ENCODE measurements at places on chromosomes 2 and 18.

DNA sequence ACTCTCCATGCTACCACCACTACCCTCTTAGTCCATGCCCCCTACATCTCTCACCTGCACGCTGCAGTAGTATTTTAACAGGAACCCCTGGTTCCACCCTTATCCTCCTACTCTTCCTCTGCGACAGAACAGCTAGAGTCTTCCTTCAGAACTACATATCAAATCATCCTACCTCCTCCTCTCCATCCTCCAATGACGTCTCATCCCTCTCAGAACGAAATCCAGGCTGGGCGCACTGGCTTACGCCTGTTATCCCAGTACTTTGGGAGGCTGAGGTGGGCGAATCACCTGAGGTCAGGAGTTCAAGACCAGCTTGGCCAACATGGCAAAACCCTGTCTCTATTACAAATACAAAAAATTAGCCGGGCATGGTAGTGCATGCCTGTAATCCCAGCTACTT, 10.3 kb upstream of the KIF3C start:
- no peak for DNase-seq

GRCh38 chr2:114940785-114941458, 498.5 kb downstream of the DPP10 start:
- DNase-seq = no peak

DNA sequence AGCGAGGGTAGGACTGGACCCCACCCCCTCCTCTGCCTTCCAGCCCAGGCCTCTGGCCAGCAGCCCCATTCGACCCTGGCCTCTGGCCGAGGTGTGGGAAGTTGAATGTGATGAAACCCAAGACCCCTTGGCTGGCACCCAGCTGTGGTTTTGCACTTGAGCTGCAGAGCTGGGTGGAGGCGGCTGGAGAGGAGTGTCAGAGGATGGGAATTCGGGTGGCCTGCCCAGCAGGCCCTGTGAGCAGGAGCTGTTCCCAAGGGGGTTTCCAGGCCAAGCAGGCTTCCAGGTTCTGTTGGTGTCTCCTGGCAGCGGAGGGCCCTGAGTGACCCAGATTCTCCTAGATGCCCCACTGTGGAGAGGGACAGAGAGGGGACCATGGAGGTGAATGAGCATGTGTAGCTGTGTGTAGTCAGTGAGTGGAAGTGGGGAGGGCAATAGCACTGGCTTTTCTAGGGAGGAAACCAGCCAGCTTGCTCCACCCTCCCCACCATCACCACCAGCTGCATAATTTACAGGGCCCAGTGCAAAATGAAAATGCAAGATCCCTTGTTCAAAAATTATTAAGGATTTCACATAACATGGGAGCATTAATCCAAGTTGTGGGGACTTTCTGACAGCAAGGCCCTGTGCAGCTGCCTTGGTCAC, 172.2 kb upstream of the HAAO start:
- peak; percentile 95 for DNase-seq

DNA sequence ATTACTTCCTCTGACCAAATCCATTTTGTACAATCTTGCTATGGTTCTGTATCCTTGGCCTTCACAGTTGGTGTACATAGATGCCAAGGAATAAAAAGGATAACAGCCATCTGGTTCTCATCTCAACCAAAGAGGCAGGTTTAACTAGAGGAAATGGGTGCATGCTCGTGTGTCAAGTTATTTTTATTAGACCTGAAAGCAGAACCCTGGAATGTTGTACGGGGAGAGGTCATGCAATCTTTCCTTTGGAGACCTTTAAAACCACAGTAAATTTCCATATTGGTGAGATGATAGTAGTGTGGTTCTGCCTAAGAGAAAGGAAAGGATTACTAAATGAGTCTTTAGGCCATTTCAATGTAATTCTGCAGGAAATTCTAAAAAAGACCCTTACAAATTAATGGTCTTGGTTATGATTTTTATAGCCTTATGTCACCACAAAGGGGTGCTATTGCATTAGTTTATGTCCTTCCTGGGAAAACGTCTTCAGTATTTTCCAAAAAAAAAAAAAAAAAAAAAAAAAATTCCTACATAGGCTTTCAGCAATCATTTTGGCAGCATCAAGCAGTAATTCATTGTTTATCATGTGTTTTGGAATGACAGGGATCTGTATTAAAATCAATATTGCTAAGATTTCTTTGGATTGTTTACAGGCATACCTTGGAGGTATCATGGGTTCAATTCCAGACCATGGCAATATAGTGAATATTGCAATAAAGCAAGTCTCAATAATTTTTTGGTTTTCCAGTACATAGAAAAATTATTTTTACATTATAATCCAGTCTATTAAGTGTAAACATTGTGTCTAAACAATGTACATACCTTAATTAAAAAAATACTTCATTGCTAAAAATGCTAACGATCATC, 270.8 kb downstream of the NYAP2 start:
- peak; percentile 53 for DNase-seq

DNA sequence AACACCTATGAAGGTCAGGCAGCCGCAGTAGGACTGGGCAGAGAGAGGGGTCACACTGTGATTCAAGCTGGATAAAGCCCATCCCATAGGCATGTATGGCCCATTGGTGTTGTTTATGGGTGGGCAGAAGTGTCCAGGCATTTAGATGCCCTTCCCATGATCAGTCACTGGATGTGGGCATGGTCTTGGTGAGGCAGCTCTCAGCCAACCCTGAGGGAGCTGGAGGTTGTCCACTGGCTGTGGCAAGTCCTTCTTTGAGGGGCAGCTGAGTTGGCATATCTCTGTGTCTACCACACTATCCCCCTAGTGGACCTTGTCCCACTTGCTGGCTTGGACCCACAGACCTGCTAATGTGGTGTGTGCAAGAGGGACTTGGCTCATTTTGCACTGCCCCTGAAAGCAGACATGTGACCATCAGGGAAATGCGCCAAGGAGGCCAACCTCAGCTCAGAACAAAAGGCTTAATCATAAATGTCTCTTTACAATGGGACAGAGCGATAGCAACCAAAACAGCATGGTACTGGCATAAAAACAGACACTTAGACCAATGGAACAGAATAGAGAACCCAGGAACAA, 82.0 kb downstream of the TMEM17 start:
- DNase-seq = no peak

GRCh38 chr2:240339411-240340360, 95.8 kb upstream of the GPC1 start:
- no peak for DNase-seq

- no peak for DNase-seq
Measured at GRCh38 chr2:239669181-239669898, 268.5 kb upstream of the HDAC4 start.

DNA sequence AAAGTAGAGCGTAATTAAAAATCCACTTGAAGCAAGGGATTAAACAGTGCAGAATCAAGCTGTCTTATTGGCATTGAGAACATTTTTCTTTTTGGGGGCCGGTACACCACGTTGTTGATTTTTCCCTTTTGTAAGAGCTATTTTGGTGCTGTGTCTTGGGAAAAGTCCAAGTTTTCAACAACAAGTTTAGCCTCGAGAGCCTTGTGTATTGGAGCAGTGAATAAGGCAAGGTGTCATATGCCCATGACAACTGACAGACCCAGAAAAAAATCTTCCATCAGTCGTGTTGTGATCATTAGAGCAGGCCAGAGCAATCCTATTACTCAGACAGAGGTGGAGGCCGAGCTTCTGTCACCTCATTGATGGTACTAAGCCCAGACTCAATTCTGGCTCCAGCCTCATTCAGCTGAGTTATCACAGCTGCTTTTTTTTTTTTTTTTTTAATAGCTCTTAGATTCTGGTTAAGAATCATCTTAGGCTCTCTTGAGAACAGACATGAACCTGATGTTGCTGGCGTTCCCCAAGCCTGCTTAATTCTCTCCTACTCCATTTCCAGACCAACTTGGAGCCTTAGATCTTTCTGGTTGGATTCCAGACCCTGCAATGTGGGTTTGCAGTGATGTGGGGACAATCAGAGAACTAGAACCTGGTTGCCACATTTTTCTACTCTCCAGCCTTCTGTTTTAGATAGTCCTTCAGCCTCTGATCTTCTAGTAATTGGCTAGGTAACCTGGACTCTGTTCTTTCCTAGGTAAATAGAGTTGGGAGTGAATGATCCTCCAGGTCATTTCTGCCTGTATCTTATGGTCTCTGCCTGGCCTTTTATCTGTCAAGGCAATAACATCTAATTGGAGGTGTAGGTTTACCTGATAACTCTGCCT, 43.1 kb downstream of the MOGAT1 start:
- DNase-seq = no peak

- DNase-seq = no peak
Measured at GRCh38 chr2:232886176-232886575, 16.1 kb downstream of the SNORC start.

- DNase-seq = no peak
Measured at GRCh38 chr2:64534363-64534762, 10.2 kb downstream of the AFTPH start.

- no peak for DNase-seq
Measured at GRCh38 chr2:35891936-35892335, 463.6 kb upstream of the CRIM1 start.

DNA sequence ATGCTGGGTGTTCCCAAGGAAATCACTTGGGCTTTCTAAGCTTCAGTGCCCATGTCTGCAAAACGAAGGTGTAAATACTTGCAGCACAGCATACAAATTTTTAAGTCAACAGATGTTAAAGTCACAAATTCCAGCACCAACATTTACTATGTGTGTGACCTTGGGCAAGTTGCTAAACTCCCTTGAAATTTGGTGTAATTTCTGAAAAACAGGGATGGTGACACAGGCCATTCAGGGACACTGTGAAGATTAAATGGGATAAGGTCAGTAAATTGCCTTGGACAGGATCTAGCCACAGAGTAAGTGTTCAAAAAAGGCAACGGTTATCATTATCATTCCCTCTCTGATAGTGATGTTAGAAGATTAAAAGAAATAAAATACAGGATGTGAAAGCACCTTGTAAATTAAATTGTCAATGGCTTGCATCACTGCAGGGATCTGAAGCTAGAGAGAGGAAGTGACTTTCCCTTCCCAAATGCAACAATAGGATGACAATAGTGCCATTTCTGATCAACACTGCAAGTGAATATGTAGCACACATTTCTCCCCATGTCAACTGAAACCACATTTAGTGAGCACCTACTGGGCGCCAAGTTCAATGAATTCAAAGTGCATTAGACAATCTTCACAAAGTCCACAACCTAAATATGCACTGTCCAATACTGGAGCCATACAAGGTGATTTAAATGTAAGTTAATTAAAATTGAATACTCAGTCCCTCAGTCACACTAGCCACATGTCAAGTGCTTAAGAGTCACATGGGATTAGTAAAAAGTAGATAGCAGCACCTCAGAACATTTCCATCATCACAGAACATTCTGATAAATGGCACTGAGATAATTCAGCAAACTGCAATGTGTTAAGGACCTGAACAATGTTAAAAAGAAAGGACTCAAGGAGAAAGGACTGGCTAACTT, 81.2 kb downstream of the STK39 start:
- DNase-seq = no peak

GRCh38 chr2:189583227-189584198, 2.9 kb upstream of the SLC40A1 start:
- no peak for DNase-seq

GRCh38 chr2:148716378-148716920, 71.9 kb downstream of the EPC2 start:
- DNase-seq = no peak

DNA sequence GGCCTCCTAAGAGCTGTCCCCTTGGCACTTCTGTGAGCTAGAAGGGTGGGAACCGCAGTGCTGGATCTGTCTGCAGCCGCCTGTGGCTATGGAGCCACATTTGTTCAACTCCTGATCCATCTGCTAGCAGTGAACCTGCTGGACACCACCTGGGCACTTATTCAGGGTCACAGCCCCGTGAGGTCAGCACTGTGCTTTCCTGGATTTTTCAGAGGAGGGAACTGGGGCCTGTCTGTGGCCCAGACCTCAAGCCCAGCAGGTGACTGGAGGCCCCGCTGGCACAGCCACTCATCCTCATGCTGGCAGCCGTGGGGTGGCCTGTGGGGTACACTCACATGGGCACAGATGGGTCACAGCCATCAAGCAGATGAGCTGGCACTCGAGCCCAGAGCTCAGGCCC, 155.3 kb downstream of the TFCP2L1 start:
- DNase-seq = no peak

DNA sequence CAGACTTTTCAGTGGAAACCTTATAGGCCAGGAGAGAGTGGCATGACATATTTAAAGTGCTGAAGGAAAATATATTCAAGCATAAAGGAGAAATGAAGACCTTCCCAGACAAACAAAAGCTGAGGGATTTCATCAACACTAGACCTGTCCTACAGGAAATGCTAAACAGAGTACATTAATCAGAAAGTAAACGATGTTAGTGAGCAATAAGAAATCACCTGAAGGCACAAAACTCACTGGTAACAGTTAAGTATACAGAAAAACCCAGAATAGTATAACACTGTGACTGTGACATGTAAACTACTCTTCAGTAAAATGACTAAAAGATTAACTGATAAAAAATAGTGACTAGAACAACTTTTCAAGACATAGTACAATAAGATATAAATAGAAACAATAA, 87.4 kb downstream of the ATP8B1 start:
- no peak for DNase-seq

DNA sequence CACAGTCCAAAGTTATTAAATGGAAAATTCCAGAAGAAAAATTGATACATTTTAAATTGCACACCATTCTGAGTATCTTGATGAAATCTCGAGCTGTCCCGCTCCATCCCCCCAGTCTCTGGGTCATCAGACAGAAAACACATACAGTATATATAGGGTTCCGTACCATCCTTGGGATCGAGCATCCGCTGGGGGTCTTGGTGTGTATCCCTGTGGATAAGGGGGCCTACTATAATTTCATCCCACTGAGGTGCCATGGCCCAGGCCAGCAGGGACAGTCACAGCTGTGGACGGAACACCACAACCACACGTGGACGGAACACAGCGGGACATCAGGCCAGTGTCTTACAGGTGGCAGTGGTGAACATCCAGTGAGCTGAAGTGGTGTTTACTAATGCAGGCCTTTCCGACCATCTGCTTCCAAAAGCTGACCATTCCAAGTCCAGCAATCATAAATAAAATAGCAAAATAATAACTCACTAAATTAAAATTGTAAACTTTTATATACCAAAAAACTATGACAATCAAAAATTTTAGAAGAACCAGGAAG, 14.0 kb downstream of the TWIST2 start:
- no peak for DNase-seq

DNA sequence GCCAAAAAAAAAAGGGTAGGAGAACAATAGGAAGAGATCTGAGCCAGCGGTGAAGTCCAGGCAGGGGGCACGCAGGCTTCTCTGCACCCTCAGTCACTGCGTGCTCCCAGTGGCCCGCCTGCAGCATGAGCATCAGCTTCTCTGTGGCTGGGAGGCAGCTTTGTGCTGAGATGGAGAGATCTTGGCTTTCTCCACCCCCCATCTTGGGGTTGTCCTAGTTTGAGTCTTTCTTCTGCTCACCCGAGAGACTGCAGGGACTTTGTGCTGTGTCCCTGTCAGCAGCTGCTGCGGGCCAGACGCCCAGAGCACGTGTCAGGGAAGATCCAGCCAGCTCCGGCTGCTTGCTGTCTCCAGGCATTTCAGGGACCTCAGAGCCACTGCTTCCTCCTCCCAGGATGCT, 20.3 kb downstream of the TRAPPC12 start:
- no peak for DNase-seq
